ENCODE measurements at places on chromosomes 3 and 15.

DNA sequence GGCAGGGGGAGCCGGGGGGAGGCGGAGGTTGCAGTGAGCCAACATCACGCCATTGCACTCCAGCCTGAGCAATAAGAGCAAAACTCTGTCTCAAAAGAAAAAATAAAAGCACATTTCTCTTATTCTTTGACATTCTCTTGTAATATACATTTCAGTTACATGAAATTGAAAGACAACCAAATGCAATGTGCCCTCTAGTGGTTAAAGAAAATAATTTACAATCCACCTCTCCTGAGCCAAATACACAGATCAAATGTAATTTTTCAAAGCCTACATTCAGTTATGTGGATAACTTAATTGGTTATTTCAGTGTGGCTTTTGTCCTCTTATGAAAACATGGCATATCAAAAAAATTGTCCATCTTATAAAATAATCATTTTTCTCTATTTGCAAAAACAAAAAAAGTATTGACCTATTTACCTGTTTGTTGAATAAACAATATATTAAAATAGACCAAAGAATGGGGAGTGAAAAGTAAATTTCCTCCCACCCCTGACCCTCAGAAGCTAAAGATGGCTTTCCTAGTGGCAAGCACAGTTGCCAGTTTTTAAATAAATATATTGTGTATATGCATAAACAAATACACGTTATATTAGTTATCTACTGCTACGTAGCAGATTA, 14.2 kb upstream of the U2SURP start:
- no peak for DNase-seq

GRCh38 chr3:42169579-42170120, 78.5 kb downstream of the TRAK1 start:
- no peak for DNase-seq

- DNase-seq = peak; percentile 5
Measured at GRCh38 chr3:139388821-139389551, 461 bp downstream of the COPB2 start.

DNA sequence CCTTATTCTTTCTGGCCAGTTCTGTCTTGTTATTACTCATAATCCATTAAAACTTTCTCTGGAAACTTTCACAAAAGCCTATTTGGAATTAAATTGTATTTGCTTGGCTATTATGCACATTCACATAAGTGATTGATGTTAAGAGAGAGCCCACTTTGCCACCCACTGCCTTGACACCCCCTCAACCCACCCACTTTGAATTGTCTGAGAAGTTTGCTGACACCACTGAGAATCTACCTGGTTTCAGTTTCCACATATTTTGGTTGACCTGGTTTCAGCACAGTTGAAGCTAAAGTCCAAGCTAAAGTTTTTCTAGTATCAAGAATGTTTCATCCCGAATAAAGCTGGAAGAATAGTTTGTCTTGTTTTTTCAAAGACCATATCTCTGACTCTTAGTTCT, 70.9 kb downstream of the ARMC8 start:
- DNase-seq = no peak

DNA sequence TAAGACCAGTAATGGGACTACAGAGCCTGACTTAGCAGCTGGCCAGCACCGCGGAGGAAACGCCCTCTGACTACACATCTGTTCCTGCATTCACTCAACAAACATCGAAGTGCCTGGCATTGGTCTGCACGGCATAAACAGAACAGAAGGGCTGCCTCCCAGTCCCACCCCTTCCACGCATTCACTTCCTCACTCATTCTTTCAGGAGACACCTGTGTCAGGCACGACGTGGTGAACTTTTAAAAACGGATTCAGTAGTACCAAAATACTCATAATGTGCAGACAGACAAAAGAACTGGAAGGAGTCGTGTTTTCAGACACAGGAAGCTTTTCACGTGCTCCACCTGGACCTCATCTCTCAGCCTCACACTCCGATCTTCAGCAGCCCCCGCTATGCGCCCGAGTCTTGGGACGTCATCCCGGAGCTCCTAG, 123.3 kb downstream of the XXYLT1 start:
- DNase-seq = no peak

DNA sequence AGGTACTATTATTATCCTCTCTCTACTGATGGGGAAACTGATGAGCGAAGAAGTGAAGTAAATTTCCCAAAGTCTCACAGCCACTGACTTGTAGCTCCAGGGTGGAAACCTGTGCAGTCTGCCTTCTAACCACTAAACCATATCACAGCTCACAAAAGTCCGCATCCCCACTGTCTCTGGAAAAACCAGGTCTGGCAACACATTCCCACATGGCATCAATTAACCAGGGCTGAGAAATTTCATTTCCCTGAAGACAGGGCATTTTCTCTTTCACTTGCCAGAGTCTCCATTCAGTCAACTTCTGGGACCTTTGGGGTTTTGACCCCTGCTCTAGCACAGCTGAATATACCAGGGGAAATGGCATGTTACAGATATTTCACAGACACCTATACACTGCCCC, 26.5 kb downstream of the FBXO40 start:
- DNase-seq = no peak

- DNase-seq = no peak
Measured at GRCh38 chr3:56894881-56895431, 93.2 kb upstream of the ARHGEF3 start.

DNA sequence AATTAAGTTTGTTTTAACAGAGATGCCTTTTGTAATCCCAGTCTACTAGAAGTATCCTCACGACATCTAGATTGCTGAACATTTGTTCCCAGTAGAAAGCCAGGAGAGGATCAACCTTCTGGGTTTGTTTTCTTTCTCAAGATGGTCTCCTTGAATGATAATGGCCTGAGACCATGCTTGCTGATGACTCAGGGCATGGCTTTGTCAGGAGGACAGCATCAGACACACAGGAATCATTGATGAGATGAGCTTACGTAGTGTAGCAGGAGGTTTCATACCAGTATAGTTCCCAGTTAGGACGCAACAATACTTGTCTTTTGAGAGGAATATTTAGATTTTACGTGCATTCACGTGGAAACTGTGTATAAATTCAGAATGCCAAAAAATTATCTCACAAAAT, 38.6 kb downstream of the ATP1B3 start:
- no peak for DNase-seq

GRCh38 chr15:65338366-65338765, 33.9 kb downstream of the RNU5B-1 start:
- DNase-seq = no peak

DNA sequence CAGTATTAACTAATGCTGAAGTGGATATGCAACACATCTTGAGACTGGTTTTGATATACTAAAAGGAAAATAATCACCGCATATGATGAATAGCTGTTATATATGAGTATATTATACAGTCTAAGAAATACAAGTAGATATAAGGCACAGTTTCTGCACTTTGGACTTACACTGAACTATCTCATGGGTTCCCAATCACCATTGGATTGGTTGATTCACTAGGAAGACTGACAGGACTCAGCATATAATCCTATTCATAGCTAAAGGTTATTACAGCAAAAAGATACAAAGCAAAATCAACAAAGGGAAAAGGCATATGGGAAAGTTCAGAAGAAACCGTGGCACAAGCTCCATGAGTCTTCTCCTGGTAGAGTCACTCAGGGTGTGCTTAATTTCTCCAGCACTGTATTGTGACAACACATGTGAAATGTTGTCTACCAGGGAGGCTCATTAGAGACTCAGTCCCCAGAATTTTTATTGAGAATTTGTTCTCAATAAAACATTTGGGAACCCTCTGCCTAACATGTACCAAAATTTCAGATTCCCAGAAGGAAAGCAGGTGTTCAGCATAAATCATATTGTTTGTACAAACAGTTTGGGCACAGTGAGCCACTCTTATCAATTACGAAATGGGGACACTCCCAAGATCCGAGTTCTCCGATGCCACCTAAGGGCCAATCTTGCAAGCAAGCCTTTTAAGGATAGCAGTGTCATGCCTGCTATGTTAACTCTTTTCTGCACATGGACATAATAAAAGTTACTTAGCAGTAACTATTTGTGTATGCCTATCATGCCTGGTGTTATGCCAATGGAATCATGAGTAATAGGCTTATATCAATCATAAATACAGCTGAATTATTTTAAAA, 26.8 kb downstream of the CMC1 start:
- DNase-seq = no peak

DNA sequence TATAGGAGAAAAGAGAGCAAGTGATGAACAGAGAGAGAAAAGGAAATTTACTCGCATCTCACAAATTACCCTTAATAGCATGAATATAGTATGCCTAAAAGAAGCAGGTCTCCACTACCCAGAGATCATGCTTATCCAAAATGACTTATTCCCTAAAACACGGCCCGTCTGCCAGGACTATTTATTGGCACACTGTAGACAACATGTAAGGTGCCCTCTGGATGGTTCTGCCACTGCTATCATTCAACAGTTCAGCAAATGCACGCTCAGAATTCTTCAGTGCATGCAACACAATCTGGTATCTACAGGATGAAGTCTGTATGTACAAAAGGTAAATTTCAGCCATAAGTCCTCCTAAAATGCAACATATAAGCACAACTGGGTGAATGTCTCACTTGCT, 465.8 kb downstream of the SHQ1 start:
- no peak for DNase-seq

GRCh38 chr3:134721214-134721613, 70.4 kb upstream of the KY start:
- DNase-seq = no peak

GRCh38 chr3:172536505-172536904, 13.3 kb upstream of the TNFSF10 start:
- DNase-seq = no peak

- DNase-seq = no peak
Measured at GRCh38 chr3:144107923-144108322, 136.3 kb downstream of the DIPK2A start.

DNA sequence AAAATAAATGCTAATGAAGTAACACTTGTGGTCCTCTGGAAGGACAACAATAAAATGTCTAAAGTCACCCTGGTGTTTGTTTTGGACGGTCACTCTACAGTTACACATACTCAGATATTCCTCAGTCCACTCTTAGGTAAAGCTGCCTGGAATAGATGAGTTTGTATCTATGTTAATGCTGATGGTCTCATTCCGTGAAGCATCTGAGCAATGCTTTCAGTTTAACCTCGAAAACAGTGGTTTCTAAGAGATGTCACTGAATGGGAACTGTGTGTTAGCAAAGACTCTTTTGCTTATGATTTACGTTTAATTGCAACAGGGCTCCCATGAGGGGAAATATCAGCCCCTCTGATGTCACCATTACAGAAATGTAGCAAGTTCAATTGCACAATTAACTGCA, 49.1 kb downstream of the FBN1 start:
- no peak for DNase-seq

- no peak for DNase-seq
Measured at GRCh38 chr3:54262541-54262940, 140.2 kb downstream of the CACNA2D3 start.

DNA sequence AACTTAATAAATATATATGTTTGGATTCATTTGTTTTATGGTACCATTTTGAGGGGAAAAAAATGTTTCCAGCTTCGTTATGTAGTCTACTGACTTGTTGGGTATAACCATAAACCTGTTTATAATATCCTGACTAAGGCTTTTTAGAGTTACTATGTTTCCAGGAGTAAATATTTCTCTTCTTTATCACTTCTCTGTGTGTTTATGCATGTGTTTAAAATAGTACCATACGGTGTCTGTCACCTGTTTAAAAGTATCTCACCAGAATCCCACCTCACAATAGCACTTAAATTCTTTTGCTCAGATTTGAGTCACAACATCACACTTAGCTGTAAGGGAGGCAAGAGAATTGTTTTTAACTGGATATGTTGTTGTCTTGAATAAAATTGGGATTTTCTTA, 15.1 kb downstream of the LACTB start:
- DNase-seq = no peak

DNA sequence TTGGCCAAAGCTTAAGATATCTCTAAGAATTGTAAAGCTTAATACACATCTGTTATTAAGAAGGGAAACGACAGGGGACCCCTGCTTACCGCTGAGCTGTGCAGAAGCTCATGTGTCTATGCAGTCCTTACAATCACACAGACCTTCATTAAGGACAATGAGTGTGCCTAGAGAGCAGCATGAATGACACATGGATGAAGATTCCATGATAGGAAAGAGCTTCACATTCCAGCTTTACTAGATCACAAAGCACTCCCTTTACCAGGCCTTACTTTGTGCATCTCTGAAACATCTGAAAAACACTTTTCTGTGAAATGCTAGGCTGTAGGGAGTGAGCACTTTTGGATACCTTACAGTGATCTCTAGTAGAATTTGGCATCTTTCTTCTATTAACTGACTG, 32.0 kb downstream of the RNF168 start:
- no peak for DNase-seq

DNA sequence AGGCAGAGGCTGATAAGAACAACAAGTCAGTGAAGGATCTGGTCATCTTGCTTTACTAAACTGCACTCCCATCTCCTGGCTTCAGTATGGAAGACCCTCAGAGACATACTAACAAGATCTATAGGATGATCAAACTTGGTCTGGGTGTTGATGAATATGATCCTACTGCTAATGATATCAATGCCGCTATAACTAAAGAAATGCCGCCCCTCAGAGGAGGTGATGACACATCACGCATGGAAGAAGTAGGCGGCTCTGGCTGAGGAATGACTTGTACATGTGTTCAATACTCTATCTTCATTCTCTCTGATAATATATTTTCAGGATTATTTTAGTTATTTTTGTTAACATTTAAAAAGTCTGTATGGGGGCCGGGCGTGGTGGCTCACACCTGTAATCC, 17.5 kb upstream of the EIF2B5 start:
- DNase-seq = no peak

GRCh38 chr15:68504681-68505170, 72.8 kb upstream of the ITGA11 start:
- DNase-seq = no peak

GRCh38 chr3:152385761-152386160, 117.0 kb downstream of the MBNL1 start:
- DNase-seq = no peak

GRCh38 chr15:72182244-72182643, 15.3 kb downstream of the GRAMD2A start:
- DNase-seq = no peak

GRCh38 chr3:31575448-31575847, 42.7 kb downstream of the STT3B start:
- no peak for DNase-seq

DNA sequence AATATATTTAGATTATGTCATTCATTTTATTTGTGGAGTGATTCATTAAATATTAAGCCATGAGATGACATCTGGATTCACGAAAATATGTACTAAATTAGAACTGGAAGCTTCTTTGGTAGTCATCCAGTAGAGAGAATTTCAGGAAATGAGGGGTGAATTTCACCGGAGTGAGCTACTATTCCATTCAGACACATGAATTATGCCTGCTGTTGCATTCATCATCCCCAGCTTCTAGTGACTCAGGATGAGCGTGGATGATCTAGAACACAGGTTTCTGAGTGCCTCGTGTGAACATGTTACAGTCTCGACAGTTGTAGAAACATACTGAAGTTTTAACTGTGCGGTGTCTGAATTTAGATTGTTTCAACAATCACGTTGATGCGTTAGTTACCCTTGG, 42.9 kb upstream of the GABRG3 start:
- no peak for DNase-seq

GRCh38 chr15:35362195-35362829, 183.7 kb downstream of the DPH6 start:
- no peak for DNase-seq

Data from stimulated activated CD4-positive, alpha-beta T cell treated with anti-CD3 and anti-CD28 coated beads, Interleukin-1b, Interleukin-23, amount 100 ng/mL, for 24 hours (primary cell).